WTC11 (cell line): ENCODE measurements at places on chromosomes 6 and 20.
A peak's percentile ranks its signal among the peaks of the same experiment; 100 is the strongest.

GRCh38 chr6:111572216-111572706, 33.4 kb downstream of the TRAF3IP2 start:
- no peak for DNase-seq

- peak; percentile 42 for DNase-seq
These were observed 2.7 kb downstream of the GUCA1A start for GRCh38 chr6:42175860-42176259.

GRCh38 chr6:139429580-139430145, 55.2 kb upstream of the CITED2 start:
- DNase-seq: no peak

DNA sequence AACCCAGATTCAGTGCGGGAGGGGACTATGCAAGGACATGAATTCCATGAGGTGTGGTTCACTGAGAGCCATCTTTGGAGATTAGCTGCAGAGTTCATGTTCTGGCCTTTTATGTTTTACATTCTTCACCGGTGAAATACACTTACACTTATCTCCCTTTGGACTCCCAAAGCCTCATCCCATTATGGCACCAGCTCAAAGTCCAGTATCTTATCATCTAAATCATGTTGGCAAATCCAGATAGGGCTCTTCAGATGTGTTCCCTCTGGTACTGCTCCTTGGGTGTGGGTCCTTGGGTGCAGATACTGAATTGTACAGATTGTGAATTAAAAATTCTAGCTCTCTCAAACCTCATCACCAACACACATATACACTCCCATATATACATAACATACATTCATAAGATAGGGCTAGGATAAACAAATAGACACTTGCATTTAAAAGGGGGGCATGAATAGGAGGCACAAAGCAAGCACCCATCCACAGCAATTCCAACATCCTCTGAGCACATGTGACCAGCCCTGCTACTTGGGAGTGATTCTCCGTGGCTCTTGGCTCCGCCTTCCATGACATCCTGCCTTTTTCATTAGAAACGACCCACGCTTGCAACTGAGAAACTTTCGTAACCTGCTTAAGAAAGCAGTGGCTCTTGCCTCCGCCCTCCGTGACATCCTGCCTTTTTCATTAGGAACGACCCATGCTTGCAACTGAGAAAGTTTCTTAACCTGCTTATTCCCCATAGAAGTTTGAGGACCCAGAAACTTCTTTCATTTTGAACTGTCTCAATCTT, 53.6 kb upstream of the LRRC1 start:
- DNase-seq: peak; percentile 18

- DNase-seq: no peak
These were observed 169.1 kb downstream of the IBTK start for GRCh38 chr6:82078286-82078908.

DNA sequence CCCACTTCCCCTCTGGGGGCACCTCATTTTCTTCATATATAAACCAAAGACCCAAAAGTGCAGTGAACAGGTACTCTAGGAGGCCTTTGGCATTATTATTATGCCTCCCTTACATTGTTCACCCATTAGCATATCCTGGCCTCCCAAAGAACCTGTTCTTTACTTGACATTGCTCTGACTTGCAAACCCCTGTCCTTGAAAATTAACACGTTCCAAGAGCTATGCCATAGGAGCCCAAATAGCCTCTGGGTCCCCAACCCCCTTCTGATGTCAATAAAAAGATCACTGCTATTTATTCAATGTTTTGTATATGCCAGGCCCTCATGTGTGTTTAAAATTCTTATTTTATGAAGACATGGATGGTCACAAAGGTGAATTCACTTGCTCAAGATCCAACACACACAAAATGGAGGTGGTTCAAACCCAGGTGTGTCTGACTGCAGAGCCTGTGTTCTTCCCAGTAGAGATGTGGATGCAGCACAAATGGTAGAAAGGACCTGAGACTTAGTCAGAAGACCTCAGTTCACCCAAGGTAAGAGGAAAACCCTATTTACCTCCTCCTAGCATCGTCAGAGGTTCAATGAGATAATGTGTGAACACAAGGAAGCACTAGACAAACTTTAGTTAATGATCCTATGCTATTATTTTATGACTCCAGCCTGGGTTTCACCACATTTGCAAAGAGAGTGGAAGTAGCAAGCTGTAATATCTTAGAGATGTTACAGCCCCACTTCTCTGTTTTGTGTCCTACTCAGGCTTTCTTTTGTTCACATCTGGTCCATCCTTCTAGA, 36.6 kb downstream of the BCL2L1 start:
- no peak for DNase-seq

DNA sequence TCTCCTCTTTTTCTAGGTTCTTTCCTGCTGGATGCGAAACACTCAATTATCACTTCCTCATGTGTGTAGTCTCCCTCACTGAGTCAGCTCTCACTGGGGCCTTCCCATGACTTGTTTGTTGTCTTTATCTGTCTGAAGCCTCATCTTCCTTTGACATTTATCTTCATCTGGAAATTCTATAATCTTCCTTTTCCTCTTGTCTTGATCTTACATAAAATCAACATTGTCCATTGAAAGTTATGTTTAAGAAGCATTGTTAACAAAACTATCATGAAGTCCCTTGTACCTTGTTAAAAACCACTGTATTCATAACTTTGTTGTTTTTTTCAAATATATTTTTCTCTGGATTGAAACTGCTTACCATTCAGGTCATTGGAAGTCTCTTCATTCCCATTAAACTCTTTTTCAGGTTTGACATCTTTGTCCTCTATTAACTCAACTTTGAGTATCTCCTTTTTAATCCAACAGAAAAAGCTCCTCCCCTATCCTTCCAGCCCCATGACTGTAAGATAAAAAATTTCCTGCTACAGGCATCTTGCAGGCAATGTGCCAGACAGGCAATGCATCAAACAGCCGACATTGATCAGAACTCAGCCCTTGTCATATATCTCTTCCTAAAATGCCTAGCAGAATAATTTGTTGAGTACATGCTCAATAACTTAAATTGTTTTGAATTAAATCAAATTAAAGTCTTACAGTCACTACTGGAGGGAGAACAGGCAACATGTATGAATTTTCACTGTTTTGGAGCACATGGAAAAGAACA, 34.8 kb downstream of the MYLIP start:
- DNase-seq: no peak

DNA sequence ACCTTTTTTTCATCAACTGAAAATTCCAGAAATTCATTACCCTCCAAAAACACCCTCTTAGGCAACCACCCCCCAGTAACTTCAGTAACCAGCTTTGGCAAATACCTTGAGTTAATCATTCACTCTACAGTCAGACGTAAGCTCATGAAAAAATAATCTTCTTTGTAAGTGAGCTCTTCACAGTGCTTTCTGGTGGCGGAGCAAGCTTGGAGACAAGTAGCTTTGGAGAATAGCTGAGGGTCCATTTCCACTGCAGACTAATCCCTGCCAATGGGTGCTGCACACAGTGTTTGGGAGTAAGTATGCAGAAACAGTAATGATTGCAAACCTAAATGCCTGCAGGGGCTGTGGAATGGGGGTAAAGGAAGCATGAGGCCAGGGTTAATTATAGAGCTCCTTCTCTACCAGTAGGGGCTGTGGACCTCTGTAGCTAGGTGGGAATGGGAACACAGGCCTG, 56.8 kb upstream of the HINT3 start:
- no peak for DNase-seq

- DNase-seq: no peak
These were observed 49.3 kb downstream of the ELOVL5 start for GRCh38 chr6:53299331-53300005.
